Activated CD4-positive, alpha-beta T cell treated with anti-CD3 and anti-CD28 coated beads, Interleukin-2, amount 10 ng/mL, durations not matched to agents 24 days and 14 days (primary cell): ENCODE measurements at places on chromosomes 12 and 14. TPM values are rescaled to one million over a fixed set of nuclear protein-coding genes. Genes with fewer than 3 reads are reported as not detected.

Gene SYNDIG1L
- not detected in 2 replicates for total RNA-seq

DNA sequence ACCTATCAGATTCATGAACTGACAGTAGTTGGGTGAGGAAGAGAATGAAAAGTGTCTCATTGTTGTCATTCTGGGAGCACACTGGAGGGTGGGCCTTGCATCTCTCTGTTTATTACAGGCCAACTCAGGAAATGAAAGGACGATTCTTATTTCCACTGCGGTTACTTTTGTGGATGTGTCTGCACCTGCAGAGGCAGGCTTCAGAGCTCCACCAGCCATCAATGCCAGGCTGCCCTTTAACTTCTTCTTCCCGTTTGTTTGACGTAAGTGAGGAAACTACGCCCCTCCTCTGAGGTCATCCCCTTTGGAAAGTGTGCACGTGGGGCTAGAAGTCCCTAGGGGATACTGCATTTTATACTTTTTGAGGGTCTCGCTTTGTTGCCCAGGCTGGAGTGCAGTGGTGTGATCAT lies 33.7 kb downstream of the TCTN1 start:
- peak overlapping the region; percentile 8 for H3K4me3 ChIP-seq
- DNase-seq: peak; percentile 69
- H3K36me3 ChIP-seq: peaks cover 37% of the 10 kb centered on the region
- peaks cover 20% of the 10 kb centered on the region for H3K4me1 ChIP-seq

- DNase-seq: no peak
- no peaks in the 10 kb centered on the region for H3K4me1 ChIP-seq
- H3K4me3 ChIP-seq: no peak overlapping the region
- no peaks in the 10 kb centered on the region for H3K36me3 ChIP-seq
These were observed 83.6 kb downstream of the ANO2 start for GRCh38 chr12:5861416-5861815.

Gene TAS2R43
- 1.2 and 1.3 TPM in 2 replicates for total RNA-seq

Gene CCDC175
- total RNA-seq: not detected in 2 replicates

Gene RNASE7
- not detected in 2 replicates for total RNA-seq
